BE2C (cell line): ENCODE measurements at places on chromosomes 7 and 10.
A peak's percentile ranks its signal among the peaks of the same experiment; 100 is the strongest.

DNA sequence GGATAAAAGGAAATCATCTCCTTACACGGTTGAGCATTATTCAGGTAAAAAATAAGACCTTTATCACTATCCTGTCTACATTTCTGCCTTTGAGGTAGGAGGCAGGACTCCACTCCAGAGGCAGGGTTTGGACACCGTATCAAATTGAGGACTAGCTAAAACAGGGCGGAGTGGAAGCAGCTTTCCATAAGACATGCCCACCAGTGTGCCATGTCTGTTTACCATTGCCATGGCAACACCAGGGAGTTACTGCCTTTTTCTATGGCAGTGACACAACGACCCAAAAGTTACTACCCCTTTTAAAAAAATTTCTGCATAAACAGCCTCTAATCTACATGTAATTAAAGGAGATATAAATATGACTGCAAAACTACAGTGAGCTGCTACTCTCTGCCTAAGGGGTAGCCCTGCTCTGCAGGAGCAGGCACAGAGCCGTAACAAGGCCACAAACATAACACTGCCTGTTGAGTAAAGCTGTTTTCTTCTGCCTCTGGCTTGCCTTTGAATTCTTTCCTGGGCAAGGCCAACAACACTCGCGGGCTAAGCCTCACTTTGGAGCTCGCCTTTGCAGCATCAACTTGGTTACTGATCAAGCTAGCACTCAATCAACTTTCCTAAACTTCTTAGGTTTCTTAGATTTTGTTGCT, 26.5 kb downstream of the DGKB start:
- DNase-seq: no peak

DNA sequence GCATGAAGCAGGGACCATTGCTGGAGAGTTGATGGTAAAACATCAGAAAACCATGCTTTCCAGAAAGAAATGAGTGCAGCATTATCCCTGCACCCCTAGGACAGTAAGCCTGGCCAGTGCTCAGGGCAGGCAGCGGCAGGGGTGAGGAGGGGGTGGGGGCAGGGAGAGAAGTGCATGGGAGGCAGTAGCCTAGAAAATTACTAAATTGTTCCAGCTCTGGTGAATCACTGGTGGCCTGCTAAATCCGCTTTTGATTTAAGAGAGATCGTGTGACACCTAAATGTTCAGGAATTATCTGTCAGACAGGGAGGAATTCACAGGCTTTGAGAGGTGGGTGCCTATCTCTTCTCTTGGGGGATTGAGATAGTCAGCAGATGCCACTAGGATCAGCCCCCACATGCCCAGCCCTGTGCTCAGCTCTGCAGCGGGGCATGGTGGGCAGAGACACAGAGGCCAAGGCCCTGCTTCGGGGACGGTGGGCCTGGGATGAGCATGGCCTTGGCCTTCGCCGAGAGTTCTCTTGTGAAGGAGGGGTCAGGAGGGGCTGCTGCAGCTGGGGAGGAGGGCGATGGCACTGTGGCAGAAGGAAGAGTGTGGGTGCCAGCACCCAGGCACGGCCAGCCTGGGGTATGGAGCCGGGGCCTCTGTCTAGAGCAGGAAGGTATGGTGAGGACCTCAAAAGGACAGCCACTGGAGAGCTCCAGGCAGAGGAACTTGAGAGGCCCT, 5.0 kb upstream of the AQP1 start:
- DNase-seq: no peak

DNA sequence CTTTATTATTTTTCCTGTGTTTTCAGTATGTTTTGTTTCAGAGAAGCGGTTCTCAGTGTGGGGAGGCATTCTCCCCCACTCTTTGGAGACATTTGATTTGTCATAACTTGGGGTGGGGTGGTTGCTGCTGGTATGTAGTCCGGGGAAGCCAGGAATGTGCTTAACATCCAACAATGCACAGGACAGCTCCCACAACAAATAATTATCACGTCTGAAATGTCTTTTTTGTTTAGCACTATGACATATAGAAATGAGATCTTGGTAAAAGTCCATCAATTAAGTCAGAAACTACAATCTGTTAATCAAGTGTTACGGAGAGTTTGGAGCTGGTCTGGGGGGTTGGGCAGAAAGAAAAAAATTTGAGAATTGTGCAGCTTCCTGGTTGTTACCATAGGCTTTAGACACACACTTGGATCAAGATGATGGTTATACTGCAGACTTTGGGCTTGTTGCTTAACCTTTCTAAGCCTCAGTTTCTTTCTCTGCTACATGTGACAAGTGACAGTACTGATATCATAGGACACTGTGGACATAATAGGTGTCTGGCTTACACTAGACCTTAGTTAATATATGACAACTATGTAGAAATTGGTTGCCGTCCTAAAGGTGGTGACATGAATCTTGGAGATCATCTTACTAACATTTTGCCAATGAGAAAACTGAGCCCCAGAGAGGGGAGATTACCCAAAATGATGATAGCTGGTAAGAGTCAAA, 113.7 kb downstream of the LRMDA start:
- no peak for DNase-seq

DNA sequence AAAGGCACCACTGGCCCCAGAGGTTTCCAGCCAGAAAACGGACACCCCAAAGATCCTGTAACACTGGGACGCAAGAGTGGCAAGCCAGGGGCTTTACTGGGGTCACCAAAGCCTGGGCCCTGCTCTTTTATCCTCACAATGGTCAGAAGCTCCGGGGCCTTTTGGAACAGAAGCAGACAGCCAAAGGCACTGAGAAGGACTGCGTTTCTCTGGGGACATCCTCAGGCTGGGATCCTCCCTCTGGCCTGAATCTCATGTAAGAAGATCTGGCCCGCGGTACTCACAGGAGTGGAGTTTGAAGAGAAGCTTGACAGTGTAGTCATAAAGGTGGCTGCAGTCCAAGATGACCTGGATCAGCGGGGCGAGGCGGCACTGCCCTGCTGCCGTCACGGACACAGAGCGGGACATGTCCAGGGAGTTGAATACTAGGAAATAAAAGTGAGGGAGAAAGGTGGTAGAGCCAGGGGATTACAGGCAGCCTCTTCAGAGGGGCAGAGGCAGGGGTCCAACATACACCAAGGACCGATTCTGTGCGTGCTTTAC, 81.4 kb downstream of the SPDYE5 start:
- DNase-seq: no peak

DNA sequence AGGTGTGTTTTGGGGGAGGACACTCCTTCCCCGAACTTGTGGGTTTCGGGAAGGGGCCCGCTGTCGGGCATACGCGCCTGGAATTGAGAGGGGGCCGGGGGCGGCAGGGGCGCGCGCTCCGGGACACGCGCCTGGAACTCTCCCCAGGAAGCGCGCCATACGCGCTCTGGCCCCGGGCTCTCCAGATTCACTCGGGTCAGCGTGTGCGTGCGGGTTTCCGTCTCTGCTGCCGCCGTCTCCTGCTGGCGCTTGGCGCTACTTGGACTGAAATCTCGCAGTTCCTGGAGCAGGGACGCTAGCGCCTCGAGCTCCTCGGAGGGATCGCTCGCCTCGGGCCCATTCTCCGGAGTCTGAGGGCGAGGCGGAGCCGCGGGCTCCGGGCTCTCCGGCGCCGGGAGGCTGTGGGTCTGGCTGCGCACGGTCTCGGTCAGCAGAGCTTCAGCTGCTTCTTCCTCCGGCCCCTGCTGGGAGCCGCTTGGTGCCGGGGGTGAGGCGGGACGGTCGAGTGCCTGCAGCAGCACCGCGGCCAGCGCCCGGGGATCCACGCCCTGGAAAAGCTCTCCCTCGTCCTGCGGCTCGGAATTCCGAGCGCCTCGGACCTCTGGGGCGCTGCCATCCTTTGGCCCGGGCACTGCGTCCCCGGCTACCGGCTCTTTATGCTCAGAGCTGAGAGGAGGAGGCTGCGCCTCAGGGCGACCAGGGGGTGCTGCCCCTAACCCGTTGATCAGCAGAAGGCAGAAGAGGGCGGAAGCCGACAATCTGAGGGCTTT, 1.1 kb downstream of the VGF start:
- peak; percentile 46 for DNase-seq

- DNase-seq: no peak
These were observed 661.3 kb downstream of the PARD3 start for GRCh38 chr10:34153663-34154382.

DNA sequence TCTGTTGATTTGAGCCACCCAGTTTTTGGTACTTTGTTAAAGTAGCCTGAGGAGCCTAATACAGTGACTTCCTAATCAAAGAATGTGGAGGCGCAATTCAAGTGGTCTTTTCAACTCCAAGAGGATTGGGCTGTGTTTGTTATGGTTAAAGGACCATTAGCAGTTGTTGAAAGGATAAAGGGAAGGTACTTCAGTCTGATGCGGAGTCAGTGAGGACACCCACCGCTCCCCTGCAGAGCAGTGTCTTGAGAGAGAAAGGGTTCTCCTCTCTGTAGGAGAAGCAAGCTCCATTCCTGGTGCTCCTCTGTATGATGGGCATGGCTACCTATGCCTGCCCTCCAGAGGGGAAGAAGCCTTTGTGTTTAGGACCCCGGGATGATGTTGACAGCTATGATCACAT, 590.6 kb upstream of the C7orf33 start:
- no peak for DNase-seq

DNA sequence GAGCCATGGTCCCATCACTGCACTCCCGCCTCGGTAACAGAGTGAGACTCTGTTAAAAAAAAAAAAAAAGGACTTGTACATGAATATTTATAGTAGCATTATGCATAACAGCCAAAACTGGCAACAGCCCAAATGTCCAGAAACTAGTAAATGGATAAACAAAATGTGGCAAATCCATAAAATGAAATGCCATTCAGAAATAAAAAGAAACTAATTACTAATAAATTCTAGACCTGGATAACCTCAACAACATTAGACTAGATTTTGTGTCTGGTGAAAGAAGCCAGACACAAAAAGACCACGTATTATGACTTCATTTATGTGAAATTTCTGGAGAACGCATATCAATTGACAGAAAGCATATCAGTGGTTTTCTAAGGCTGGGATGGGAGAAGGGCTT, 74.5 kb downstream of the HPSE2 start:
- no peak for DNase-seq

DNA sequence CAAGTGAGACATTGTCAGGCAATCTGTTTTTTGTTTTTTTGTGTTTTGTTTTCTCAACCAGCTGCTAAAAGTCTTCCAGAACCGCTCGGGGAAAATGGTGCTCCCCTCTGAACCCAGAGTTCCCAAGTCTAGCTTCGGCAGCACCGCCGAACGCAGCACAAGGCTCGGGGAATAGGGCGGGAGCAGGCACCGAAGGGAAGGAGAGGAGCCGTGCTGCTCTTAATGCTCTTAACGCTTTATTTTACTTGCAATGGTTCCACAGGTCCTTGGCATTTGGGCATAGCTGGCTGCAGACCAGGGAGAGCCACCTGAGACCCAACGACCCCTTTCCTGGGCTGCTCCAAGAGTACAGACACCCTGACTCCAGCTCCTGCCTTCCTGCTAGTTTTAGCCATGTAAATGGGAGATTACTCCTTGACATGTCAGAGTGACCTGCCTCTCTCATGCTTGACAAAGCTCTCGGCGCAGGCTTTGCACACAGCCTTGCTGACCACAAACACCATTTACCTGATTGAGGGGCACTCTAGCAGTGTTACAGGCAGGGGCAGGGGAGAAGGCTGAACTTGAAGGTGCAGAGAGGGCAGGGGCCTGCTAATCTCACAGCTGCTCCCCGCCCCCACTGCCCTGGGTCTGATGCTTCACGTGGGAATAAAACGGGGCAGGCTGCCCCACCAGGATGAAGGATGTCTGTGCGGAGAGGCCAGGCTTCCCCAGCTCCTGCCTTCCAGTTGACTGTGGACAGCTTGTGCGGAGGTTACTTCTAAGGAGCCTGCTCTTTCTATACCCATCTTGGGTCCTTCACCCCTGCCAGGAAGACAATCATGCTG, 58.6 kb upstream of the EFCAB10 start:
- no peak for DNase-seq

- DNase-seq: no peak
These were observed 22.1 kb upstream of the LIPA start for GRCh38 chr10:89273680-89274079.

GRCh38 chr10:4130685-4131084, 345.7 kb upstream of the KLF6 start:
- DNase-seq: no peak

DNA sequence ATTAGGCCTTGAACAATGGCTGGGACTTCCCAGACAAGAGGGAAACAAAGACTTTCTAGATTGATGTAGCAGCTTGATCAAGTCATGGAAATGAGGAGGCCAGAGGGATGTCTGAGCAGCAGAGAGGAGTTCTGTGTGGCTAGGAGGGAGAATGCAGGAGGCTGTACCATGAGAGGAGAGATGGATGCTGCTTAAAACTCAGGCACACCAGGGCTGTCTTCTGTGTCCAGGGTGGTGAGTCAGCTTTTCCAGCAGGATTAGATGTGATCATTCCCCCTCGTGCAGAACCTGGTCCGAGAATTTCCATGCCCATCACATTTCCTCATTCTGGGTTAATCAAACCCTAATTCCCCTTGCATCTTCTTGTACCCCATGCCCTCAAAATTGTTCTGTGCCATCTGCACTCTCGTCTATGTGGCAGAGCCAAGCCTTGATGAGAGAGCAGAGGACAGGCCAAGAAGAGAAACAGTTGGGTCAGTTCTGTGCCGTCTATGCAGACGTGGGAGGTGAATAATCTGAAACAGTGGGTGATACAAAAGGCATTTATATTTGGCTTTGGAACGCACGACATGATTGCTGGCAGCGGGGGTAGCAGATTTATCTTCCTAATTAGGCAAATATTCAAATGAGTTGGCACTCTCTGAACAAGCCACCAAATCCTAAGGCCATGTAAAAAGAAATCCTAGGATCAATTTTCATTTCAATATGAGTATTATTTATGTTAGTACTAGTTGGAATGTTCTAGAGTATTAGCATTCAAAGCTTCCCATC, 160.7 kb downstream of the TMEM178B start:
- no peak for DNase-seq

DNA sequence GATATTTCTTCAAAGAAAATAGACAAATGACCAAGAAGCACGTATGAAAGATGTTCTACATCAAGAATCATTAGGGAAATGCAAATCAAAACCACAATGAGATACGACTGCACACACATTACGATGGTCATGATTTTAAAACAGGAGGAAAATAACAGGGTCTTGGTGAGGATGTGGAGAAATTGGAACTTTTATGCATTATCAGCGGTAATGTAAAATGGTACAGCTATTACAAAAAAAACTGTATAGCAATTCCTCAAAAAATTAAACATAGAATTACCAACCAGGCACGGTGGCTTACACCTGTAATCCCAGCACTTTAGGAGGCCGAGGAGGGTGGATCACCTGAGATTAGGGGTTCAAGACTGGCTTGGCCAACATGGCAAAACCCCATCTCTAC, 178.8 kb upstream of the NEBL start:
- DNase-seq: no peak

- DNase-seq: no peak
These were observed 9.5 kb upstream of the C10orf71 start for GRCh38 chr10:49289480-49289879.

DNA sequence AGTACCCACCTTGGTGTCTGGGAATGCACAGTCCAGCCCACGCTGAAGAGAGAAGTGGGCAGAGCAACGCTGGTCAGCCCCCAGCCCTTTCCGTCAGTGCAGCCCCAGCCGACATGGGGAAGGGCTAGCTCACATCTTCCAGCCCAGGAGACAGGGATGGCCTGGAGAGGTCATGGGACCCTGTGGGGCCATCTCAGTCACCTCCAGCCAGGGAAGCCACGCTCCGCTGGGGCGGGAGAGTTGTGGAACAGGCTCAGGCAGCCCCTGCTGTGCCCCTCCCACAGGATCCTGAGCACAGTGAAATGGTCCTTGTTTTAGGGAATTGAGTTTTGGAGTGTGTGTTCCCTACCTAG, 85.1 kb downstream of the PAXIP1 start:
- DNase-seq: no peak

- no peak for DNase-seq
These were observed 300.5 kb downstream of the C7orf25 start for GRCh38 chr7:42611289-42611928.

GRCh38 chr7:39952803-39953202, 2.7 kb downstream of the CDK13 start:
- no peak for DNase-seq

- no peak for DNase-seq
These were observed 12.1 kb upstream of the SHH start for GRCh38 chr7:155824227-155824886.
